ENCODE measurements at places on chromosomes 3 and 15.

- no peak for DNase-seq
Observed at GRCh38 chr3:153287017-153287416, 125.0 kb downstream of the RAP2B start.

DNA sequence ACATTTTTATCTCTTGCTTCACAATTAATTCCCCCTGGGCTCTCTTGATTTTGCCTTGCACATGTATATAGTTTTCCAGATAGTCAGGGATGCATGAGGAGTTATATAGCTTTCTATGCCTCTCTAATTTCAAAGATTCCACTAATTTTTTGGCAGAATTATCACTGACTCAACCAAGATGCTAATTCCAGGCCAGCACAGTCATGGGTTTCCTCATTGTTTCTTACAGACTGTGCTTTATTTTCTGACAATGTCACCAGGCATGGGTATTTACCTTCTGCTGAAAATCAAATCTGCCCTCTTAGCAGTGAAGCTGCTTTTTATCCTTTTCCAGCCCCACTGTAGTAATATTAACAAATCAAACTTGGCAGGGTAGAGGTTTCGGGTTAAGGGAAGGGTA lies 1520.6 kb upstream of the CADM2 start:
- no peak for DNase-seq

GRCh38 chr15:61479613-61480012 lies 250.5 kb upstream of the RORA start:
- DNase-seq = no peak

DNA sequence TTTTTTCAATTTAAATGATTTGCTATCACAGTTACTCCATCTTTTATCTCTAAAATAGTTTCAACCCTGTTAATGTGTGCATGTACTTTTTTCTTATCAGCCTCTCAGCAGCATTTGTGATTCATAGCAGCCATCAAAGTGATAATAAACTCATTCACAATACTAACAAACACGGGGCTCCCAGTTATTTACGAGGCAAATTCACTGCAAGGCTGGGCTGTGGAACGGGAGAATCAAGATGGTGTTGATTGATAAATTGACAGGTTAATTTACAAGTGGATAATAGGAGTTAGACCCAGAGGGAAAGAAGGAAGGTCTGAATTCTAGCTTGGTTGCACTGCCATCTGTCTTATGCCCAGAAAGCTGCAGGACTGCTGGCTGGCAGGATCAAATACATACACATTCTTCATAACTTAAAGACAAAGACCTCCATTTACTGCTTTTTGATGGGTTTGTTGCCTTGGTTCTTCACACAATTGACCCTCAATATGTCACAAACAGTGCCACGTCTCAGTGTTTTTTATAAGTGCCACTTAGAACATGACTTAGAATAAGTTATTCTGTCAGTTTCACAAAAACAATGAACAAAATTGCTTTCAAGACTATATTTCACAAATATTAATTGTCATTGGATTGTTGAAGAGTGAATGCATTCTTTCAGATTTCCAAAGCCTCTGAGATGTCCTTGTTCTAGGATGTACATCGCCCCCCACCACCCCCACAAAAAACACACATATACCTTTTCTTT lies 562.8 kb downstream of the NR2F2 start:
- no peak for DNase-seq

GRCh38 chr15:37034835-37035748 lies 65.3 kb downstream of the MEIS2 start:
- DNase-seq = no peak

- DNase-seq = no peak
Observed at GRCh38 chr15:49605588-49605987, 15.0 kb downstream of the FAM227B start.

- no peak for DNase-seq
Observed at GRCh38 chr3:186216900-186217819, 108.3 kb upstream of the ETV5 start.

DNA sequence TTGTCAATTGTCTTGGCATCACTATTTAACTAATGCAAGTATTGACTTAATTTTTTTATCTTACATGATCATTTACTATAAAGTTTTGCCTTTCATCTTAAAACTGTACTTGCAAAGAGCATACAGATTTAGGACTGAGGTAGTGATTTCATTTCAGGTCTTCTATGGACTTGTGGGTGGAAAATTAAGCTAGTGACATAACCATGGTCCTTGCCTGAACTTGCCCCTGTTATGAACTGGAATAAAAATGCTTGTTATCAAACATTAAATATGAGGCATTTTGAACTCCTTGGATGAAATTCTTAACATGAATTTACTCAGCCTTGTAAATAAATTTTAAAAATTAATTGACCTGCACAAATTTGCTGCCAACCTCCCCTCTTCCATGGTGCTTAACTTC lies 712.0 kb downstream of the NAALADL2 start:
- no peak for DNase-seq

DNA sequence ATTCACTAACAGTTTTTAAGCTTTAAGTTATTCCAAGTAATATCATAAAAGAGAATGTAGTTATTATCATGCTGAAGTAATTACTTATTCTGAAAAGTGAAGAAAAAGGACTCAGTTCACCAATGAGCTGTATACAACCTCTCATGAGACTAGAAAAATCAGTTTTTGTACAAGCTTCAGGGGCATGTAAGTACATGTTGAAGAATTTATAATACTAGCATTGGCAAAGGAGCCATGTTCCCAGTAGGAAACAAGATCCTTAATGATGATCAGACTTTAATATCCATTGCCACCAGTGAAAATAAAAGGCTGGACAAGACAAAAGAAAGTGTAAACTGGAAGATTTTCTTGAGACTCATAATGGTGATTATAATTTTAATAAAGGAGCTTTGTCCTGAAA lies 532.8 kb downstream of the PLOD2 start:
- no peak for DNase-seq

All from activated CD8-positive, alpha-beta memory T cell treated with anti-CD3 and anti-CD28 coated beads for 4 hours (primary cell).